CD4-positive, alpha-beta T cell treated with Interleukin-2 at 100 ng/mL for 4 hours (primary cell): ENCODE measurements at places on chromosomes 1 and 21.

DNA sequence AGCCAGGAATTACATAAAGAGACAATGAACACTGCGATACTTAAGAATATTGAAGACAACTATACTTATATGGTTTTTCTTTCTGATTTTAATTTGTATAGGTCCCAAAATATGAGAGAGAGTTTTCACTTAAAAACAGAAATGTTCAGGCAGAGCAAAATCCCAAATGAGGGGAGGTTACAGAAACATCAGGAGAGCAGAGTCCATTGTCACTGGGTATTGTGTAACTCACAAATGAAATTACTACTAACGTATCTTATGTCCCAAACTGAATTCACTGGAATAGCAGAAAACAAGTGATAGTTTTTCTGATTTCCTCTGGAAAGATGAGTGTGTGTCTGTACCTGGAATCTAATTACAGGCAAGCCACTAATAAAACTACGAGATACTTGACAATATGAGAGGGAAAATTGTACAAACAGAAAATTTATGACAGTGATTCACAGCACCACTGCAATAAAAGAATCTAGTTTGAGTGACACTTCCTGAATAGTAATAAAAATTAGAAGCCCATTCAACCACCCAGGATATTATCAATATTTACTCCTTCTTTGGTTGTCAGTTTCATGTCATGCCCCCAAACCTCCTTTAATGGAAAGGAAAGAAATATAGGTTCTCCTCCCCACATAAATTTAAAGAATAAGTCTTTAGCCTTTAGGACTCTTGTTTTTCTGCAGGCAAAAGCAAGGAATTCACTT is 522.6 kb downstream of the ADGRL2 start:
- no peak for DNase-seq

- DNase-seq = no peak
Measured at GRCh38 chr1:196649990-196650389, 1.9 kb upstream of the CFH start.

- peak; percentile 48 for DNase-seq
Measured at GRCh38 chr1:41805771-41806471, 112.8 kb downstream of the HIVEP3 start.

GRCh38 chr1:25816112-25816718 is 3.5 kb upstream of the MTFR1L start:
- DNase-seq = no peak

DNA sequence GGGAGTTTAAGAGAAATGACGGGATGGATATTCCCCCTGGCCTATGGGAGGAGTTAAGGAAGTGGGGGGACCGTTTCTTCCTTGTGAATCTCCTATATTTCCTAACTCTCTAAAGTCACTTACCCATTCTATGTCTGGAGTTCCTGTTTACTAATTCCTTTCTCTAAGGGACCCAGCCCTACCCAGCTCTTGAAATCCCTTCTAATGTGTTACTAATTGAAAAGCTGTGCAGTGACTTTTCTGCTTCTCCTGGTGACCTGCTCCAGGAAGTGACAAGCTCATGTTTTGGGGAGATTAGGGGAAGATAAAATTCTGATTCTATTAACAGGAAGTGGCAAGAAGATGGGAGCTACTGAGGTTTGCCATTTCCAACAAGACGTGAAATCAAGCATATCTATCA is 4.0 kb upstream of the SAMSN1 start:
- peak; percentile 44 for DNase-seq

DNA sequence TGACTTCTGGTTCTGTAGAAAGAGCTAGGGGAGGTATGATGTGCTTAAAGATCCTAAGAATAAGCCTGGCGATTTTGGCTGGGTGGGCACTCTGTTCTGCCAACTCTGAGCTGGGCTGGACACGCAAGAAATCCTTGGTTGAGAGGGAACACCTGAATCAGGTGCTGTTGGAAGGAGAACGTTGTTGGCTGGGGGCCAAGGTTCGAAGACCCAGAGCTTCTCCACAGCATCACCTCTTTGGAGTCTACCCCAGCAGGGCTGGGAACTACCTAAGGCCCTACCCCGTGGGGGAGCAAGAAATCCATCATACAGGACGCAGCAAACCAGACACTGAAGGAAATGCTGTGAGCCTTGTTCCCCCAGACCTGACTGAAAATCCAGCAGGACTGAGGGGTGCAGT is 93.3 kb downstream of the PAPPA2 start:
- DNase-seq = no peak

- DNase-seq = peak; percentile 99
Measured at GRCh38 chr1:154955039-154955717, 721 bp downstream of the PBXIP1 start.

DNA sequence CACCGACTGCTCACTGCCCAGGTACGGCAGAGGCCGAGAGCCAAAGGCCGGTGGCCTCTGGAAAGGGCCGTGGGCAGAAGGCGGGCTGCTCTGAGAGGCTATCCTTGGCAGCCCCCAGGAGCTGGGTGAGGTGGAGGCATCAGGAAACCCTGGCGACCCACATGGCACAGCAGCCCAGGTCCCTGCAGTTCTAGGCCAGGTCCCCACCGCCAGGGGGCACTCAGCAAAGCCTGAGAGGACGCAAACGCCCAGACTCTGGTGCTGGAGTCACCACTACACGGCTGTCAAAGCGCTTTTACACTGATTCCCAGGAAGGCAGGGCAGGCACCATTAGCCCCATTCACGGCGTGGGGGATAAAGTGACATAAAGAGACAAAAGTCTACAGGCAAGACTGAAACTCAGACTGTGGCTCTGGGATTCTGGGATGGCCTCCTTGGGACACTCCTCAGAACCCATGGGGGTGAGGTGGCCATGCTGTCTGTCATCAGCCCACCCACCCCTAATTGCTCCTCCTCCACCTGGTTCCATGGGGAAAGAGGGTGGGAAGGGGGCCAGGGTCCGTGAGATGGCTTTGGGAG is 4.9 kb downstream of the PLEKHG5 start:
- DNase-seq = peak; percentile 87

DNA sequence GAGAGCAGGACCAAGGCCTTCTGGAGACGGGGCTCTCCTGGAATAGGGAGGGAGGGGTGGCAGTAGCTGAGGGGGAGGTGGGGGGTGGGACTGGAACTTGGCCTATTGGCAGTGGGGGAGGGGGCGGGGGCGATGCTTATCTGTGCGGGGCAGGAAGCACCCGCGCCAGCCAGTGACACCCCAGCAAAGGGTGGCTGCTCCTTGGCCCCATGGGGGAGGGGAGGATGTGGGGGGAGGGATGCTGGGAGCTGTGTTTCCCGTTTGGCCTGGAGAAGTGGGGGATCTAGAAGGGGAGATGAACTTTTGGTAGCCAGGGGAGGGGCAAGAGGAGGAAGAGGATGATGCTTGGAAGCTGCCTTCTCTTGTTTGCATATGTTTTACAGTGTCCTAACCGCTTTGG is 11.0 kb downstream of the ZBTB7B start:
- DNase-seq = peak; percentile 30

GRCh38 chr1:185556561-185556960 is 177.6 kb upstream of the HMCN1 start:
- DNase-seq = no peak

DNA sequence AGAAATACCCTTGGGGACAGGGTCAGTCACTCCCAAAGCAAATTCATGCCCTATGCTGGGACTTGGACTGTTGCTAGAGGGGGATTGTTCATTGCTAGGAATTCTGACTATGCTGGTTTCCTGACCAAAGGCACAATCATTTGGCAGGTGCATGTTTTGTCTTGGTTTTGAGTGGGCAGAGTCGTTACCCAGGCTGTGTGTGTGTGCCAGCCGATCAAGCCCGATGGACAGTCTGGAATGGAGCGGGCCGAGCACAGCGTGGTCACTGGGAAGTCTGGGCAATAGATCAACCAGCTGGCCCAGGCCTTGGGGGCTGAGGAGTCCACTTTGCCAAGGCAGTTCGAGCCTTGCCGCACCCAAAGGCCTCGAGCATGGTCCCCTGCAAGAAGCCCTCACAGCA is 60.9 kb downstream of the HTR6 start:
- DNase-seq = no peak

DNA sequence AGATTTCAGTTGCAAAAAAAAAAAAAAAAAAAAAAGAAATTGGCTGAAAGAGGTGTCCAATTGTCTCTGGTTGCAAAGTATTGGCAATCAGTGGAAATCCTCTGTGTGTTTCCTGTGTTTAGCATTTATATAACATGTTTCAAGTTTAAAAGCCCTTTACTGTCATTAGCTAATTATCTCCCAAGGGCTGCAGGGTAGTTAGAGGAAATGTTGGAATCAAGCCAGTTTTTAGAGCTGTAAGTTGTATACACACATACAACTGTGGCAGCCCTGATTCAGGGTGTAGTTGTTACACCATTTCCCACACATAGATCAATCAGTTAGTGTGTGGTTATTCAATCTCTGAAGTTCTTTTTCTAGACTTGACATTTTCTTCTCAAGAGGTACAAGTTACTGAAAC is 8.9 kb upstream of the ZNF326 start:
- DNase-seq = no peak

DNA sequence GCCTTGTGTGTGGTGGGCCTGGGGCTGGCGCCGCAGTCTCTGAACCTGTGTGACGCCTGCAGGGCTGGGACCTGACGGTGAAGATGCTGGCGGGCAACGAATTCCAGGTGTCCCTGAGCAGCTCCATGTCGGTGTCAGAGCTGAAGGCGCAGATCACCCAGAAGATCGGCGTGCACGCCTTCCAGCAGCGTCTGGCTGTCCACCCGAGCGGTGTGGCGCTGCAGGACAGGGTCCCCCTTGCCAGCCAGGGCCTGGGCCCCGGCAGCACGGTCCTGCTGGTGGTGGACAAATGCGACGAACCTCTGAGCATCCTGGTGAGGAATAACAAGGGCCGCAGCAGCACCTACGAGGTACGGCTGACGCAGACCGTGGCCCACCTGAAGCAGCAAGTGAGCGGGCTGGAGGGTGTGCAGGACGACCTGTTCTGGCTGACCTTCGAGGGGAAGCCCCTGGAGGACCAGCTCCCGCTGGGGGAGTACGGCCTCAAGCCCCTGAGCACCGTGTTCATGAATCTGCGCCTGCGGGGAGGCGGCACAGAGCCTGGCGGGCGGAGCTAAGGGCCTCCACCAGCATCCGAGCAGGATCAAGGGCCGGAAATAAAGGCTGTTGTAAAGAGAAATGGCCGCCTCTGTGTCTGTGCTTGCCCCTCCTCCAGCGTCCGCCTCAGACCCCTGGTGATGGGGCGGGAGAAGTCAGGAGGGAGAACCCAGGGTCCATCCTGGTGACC is 788 bp downstream of the ISG15 start:
- peak; percentile 27 for DNase-seq

GRCh38 chr1:201516511-201517127 is 9.7 kb upstream of the CSRP1 start:
- DNase-seq = no peak

DNA sequence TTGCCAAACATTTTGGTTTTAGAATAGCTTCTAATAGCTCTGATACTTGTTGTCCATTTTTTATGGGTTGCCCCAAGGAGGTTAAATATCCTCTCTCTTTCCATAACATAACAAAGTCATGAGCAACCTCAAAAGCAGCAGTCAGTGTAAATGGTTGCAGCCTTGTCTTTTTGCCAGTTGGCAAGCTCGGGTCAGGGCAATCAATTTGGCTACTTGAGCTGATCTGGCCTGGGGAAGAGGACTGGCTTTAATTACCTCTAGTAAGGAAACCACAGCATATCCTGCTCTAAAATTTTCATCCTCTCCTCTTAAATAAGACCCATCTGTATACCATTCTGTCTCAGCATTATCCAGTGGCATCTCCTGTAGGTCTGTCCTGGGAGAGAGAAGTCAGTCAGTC is 21.2 kb upstream of the FMO4 start:
- no peak for DNase-seq

- peak; percentile 34 for DNase-seq
Measured at GRCh38 chr1:15803380-15803779, 4.1 kb downstream of the UQCRHL start.

DNA sequence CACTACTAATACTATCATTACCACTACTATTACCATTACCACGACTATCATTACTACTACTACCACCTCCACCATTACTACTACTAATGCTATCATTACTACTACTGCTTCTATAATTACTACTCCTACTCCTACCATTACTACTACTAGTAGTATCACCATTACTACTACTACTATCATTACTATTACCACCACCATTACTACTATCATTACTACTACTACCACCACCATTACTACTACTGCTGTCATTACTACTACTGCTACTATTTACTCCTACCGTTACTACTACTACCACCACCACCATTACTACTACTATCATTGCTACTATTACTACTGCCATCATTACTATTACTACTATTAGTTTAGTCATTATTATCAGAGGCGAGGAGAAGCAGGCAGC is 140.9 kb upstream of the KCNJ15 start:
- DNase-seq = no peak

DNA sequence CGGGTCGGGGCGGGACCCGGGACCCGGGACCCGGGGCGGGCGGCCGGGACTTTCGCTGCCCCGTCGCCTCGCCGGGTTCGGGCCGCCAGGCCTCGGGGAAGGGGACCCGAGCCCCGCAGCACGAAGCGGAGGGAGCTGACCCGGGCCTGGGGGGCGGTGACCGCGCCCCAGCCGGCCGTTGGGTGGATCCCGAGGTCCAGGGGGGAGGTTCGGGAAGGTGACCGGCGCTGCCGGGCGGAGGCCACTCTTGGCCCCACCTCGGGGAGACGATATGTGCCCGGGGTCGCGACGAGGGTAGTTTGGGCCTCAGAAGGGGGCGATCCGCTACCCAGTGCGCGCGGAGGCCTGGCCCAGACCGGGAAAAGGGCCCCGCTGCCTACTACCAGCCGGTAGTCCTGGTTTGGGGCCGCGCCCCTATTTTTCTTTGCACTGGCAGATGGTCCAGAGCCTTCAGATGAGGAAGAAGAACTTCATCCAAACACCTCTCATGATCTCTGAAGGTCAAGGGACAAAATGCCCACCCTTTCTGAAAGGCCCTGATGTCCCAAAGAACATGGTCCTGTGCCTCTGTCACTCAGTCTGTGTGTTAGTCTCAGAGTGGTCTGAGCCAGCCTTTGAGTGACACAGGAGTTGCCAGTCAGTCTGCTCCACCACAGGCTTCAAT is 766 bp downstream of the AGO4 start:
- DNase-seq = peak; percentile 15

DNA sequence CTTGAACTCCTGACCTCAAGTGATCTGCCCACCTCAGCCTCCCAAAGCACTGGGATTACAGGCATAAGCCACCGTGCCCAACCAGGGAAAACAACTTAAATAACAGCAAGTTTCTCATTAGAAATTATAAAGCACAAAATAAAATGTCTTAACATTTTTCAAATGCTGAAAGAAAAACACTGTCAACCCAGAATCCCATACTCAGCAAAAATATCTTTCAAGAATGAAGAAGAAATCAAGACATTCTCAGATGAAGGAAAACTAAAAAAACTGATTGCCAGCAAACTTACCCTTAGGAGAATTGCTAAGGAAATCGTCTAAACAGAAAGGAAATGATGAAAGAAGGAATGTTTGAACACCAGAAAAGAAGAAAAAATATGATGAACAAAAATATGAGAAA is 191.1 kb upstream of the NR5A2 start:
- DNase-seq = no peak

DNA sequence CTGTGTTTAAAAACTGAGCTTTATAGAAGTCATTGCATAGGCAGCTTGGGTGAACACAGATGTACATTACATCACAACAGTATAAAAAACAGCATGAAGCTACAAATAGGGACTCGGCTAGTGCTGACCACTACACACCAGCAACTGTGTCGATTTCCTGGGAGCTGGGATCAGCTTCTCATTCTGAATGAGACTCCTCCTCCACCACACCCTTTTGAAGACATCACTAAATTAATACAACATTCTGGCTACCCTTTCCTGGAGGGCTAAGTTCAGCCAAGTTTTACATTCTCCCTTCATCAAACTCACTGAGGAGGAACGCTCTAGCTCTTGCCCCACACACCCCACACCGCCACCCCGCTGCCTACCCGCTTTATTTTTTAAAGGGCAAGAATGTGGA is 102.7 kb downstream of the ERG start:
- DNase-seq = no peak
